CD8-positive, alpha-beta memory T cell (primary cell): ENCODE measurements at places on chromosomes 12 and 14.

DNA sequence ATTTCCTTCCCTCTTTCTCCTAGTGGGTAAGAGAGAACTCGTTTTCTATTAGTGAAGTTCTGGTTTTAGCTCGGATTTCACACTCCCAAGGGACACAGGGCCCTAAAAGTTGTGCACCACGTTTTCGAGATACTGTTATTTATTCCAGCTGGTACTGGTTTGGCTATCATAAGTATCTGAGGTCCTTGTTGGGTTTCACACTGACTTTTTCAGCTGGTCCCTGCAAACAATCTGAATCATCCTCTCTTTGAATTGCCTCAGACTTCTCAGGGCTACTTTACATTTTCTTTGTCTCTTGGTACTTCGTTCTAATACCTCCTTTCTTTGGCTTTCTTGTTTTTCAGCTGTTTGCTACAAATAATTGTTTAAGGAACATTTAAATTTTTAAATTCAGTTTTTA lies 75.7 kb downstream of the SCN8A start:
- no peak for DNase-seq

- no peak for DNase-seq
Observed at GRCh38 chr14:81471062-81471461, 62.6 kb downstream of the SEL1L start.

DNA sequence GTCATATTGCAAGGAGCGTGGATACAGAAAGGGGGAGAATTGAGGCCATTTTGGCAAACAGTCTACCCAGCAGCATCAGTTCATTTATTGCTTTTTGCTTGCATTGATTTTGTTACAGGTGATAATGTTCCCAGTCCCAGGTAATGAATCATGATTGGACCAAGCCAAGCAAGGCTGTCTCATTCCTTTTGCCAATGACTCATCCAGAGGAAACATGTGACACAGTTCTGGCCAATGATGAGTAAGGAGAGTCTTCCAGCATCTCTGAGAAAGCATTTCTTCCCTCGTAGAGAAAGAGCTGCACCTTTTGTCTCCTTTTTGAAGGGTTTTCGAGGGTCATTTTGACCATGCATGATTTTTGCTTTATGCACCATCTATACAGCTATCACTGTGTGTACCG lies 68.2 kb downstream of the SLC15A4 start:
- DNase-seq = no peak

DNA sequence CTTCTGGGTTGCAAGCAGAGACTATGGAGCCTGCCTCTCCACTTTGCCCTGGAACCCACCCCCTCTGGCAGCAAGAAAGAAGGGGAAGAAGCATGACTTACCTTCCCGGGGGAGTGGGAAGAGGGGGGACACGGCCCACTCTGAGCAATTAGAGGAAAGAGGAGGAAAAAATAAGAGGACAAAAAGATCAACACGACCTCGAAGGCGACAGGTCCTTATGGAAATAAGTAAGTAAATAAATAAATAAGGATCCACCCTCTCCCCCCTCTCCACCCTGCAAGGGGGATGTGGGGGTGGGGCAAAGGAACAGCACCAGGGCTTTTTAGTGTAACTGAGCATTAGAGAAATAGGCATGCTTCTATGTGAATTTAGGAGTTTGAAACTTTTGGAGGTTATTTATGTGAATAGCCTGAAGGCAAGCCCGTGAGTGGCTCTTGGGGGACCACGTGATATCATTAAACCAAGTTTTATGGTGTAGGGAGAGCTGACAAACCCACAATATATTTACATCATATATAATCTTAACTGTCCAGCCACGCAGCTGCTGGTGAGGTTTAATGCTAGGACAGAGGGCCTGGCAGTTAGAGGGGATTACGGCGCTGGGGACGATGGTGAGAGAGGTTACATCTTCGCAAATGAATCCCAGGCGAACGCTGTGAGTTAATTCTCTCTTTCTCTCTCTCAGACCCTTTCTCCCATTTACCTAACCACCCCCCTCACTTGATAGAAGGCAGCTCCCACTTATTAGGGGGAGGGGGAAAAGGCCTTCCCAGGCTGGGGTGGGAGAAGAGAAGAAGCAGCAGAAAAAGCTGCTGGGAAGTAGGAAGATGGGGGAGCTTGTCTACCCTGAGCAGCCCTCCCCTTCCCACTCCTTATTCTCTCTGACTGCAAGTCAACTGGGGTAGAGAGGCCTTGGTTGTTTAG lies 4.8 kb downstream of the HOXC5 start:
- DNase-seq = no peak

DNA sequence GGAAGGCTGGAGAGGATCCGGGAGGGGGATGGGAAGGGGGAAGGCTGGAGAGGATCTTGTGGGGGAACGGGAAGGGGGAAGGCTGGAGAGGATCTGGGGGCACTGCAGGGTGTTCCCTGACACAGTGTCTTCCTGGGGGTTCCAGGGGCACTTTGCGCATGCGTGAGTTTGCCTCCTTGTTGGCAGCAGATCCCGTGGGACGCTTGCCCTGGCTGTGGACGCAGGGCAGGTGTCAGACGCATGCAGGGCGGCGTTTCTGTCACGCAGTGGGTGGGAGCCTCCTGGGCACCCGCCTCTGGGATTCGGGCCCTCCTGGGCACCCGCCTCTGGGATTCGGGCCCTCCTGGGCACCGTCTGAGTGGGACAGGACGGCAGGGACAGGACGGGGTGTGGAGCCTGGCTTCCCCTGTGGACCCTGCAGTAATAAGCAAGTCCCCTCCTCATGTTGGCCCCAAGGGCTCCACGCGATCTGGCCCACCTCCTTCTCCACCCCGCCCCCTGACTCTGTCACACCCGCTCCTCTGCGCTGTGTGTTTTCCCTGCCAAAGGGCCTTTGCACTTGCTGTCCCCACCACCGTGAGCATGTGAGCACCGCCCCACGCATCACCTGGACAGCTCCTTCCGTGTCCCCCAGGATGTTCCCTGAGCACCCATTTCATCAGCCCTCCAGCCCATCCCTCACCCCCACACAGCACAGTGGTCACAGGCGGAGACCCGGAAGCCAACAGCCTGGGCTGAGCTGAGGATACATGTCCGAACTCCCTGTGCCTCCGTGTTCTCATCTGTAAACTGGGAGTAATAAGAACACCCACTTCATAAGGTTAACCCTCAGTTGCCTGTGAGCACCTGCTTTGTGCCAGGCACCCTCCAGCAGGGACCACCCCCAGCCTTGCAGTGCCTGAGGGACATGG lies 4.4 kb downstream of the MMP17 start:
- DNase-seq = no peak

DNA sequence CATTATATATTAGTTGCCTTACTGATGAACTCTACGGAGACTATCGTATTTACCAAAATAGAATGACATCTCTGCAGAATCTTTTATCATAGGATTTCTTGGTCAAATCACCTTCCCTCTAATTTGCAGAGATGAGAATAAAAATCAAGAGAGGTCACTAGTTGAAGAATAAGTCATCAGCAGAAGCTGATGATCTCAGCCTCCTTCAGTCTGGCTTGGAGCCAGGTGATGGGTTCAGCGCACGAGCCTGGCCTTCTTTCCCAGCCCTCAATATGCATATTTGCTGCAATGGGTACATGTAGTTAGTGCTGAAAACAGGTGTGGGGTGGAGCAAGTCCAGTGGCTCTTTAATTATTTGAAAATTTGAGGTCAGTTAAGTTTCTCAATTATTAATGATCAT lies 19.2 kb upstream of the EMP1 start:
- no peak for DNase-seq

DNA sequence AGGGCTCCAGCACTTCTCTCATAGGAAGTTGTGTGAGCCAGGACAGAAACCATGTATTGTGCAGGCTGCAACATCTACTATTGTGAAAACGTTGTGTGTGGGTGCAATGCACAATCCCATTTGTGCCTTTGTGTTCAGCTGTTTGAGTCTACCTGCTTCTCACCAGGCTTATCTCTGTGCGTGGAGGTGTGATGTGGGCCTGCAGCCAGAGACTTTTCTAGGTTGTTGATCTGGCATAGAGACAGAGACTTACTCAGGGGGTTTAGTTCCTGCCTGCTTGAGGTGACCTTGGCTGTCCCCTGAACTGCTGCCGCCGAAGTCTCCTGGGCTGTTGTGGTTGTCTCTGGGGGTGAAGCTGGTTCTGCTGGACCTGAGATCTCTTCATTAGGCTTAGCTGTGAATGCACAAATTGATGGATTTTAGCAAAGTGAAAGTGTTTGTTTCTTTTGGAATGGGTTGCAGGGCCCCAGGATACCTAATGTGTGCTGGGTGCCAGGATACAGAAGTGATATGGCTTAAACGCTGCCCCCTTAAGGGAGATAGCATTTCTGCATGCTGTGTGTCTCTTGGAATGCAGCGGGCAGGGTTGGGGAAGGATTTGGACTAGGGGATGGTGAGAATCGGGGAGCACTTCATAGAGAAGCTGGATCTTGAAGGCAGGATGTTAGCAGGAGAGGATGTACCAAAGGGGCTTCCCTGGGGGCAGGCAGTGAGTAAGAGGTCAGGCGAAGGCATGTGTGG lies 2.5 kb downstream of the LACRT start:
- DNase-seq = no peak

DNA sequence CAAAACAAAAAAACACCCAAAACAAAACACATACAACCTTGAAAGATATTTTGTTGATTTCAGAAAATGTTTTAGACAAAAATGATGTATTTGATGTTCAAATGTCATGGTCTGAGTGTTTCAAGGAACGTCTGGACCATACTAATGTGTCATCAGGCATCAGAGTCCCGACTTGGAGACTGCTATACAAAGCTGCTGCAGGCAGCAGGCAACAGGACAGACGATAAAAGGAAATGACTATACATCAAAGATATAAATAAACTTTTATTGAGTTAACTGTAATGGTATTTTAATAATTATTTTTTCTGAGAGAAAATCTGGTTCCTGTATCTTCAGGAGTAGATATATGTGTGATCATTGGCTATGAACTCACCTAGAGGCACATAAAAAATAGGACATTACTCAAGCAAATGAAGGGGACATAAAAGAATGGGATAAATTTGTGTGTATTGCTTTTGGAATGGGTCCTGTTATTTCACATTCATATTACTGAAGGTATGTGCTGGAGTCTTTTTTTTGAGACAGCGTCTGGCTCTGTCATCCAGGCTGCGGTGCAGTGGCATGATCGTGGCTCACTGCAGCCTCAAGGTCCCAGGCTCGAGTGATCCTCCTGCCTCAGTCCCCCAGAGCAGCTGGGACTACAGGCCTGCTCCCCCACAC lies 87.3 kb upstream of the HECTD1 start:
- DNase-seq = no peak

GRCh38 chr12:40734276-40734675 lies 42.0 kb downstream of the CNTN1 start:
- DNase-seq = no peak

DNA sequence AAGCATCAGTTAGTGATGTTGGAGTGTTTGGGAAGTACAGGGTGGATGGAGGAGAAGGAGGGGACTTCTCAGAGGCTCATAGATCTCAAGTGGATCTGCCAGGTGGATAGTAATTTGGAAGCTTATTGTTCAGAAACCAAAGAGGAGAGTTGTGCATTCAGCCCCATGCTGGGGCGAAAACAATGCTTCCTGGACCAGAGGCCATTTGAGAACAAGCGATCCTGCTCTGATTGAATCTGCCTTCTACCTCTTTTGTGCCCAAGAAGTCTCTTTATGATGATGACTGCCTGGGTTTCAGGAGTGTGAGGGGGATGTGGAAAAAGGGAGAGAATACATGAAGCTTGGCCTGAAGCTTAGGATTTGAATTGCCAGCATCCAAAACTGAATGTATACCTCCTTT lies 110.8 kb upstream of the SRRM4 start:
- DNase-seq = no peak

- no peak for DNase-seq
Observed at GRCh38 chr14:22553445-22553844, 35.6 kb downstream of the DAD1 start.

- no peak for DNase-seq
Observed at GRCh38 chr14:61768240-61768639, 6.0 kb downstream of the SNAPC1 start.

DNA sequence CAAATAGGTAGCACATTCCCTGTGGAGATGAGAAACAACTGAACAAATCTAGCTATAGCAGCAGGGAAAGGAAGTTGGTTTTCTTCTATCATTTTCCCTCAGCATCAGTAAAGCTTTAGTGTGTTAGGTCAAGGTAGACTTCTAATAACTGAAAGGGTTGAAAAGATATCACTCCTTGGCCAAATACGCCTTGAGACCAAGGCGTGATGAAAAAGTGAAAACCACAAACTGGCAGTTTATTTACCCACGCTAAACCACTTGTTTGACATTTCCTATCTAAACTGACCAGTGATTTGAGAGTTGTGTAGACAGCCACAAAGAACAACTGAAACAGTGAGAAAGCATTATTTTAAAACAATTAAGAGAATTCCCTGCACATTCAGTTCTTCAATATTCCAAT lies 99.6 kb upstream of the SOX5 start:
- no peak for DNase-seq

DNA sequence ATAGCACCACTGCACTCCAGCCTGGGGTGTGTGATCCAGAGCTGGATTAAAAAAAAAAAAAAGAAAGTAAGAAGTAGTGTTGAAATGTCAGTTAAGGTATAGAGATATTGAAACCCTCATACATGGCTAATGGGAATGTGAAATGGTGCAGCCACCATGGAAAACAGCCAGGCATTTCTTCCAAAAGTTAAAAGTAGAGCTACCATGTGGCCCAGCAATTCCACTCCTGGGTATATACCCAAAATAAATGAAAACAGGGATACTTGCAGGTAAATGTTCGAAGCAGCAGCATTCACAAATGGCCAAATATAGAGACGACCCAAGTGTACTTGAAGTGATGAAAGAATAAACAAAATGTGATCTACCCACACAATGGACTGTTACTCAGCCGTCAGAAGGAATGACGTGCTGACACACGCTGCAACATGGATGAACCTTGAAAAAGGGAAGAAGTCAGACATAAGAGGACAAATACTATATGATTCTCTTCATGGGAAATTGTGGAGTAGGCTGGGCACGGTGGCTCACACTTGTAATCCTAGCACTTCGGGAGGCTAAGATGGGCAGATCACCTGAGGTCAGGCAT lies 15.2 kb downstream of the IL31 start:
- no peak for DNase-seq

DNA sequence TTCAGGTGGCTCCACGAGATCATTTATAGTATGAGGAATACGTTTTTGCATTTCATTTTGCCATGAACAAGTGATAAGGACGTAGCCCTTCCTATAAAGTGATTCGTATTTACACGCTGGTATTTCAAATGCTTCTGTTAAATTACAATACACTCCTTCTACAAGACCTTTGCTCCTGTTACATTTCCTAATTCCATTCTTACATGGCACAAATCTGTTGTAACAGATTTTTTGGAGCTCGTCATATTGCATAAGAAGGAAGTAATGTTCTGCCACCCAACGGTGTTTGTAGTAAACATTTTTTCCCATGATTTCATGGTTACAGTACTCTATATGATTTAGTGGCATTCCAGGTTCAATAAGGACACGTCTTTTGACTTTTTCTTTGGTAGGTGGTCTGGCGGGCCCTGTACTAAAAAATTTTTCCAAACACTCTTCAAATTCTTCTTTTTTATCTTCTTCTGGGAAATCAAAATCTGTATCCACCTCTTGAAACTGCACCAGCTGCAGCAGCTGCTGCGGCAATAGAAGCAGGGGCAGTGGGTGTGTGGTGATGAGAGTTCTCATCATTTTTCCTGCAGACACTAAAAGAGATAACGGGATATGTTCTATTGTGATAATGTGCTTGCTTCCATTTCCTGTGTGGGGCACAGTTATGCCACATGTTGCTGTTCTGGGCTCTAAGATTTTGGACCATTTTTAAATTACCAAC lies 4.2 kb downstream of the RNASE9 start:
- no peak for DNase-seq
